ENCODE measurements at places on chromosomes 2 and 18.

DNA sequence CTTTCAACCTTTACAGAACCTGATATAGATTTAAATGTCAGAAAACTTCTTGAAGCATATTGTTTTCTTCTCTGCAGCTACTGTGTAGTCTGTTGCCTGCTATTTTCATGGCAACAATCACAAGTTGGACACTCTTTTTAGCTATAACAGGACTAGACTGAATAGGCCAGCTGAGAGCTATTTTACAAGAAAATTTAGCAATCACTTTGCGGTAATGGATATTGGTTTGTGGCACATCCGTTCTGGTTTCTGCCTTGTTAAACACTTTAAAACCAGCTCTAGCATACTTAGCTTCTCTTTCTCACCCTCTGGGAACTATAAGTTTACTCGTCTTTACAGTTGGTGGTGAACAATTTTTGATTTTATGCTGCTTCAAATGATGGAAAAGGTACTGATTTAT, 125.7 kb downstream of the MAP2 start:
- DNase-seq: no peak

GRCh38 chr2:32363597-32363996, 6.8 kb downstream of the BIRC6 start:
- no peak for DNase-seq

DNA sequence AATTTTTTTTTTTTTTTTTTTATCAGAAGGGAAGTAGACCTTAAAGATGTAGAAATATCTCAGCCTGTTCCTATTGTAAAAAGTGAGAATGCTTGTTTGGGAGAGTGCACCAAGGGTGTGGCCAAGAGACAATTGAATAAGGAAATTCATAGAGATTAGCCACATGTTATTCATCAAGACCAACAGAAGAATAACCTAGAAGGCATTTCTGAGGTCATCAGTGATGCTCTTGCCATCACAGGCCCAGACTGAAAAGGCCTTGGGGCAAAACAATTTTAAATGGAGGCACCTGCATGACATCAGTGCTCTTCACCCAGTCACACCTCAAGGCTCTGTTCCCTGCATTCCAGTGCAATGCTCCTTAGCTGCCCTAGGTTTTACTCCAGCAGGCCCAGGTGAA, 2043.3 kb upstream of the PIK3C3 start:
- no peak for DNase-seq

GRCh38 chr2:195318440-195319111, 338.4 kb upstream of the SLC39A10 start:
- DNase-seq: peak; percentile 29

- no peak for DNase-seq
Measured at GRCh38 chr2:241598061-241598460, 38.9 kb downstream of the THAP4 start.

Measured in kidney (tissue), 22 donors.